C1 segment of cervical spinal cord (tissue), 14 donors: ENCODE measurements at places on chromosomes 5 and 9.

DNA sequence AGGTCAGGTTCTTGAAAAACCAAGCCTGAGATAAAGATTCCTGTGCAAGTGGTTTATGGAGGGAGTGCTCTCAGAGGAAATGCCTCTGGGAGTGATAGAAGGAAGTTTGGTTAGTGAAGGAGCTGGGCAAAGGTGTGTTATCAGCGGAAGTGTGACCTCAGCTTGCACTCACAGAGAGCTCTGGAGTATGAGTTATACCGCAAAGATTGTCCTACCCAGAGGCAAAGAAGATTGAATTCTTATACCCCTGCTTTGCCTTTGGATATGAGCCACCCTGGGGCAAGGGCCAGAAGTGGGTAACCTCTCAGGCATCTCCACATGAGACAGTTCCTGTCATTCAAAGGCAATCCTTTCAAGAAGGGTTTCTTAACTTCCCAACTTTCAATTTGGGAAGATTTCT lies 145.6 kb downstream of the MUSK start:
- DNase-seq = no peak

GRCh38 chr5:174852143-174852542 lies 127.8 kb downstream of the MSX2 start:
- no peak for DNase-seq

DNA sequence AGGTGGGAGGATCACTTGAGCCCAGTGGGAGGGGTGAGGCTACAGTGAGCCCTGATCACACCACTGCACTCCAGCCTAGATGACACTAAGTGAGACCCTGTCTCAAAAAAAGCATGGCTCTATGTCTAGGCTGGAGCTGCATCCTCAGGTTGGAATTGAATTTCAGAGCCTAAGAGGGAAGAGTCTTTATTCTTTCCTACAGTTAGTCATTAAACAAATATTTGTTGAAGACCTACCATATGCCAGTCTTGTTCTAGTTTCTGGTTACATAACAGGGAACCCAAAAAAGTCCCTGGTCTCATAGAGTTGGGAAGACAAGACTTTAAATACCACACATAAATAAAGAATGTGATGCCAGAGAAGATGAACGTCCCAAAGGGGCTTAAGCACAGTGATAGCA lies 6.9 kb upstream of the GRPEL2 start:
- no peak for DNase-seq

DNA sequence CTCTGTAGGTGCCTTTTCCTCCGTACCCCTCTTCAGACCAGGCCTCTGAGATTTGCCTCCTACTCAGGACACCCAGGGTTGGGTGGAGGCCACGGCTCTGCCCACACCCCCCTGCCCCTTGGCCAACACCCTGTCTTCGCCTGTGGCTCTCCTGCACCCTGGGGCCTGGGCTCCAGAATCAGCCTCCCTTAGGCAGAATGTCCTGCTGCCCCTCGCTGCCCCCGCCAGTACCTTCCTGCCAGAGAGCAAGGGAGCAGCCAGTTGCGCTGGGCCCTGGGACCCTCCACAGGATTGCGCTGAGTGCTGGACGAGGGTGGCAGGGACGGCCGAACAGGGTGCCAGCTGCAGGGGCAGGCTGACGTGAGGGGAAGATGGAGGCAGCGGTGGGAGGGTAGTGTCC lies 53.5 kb downstream of the COL5A1 start:
- DNase-seq = no peak

DNA sequence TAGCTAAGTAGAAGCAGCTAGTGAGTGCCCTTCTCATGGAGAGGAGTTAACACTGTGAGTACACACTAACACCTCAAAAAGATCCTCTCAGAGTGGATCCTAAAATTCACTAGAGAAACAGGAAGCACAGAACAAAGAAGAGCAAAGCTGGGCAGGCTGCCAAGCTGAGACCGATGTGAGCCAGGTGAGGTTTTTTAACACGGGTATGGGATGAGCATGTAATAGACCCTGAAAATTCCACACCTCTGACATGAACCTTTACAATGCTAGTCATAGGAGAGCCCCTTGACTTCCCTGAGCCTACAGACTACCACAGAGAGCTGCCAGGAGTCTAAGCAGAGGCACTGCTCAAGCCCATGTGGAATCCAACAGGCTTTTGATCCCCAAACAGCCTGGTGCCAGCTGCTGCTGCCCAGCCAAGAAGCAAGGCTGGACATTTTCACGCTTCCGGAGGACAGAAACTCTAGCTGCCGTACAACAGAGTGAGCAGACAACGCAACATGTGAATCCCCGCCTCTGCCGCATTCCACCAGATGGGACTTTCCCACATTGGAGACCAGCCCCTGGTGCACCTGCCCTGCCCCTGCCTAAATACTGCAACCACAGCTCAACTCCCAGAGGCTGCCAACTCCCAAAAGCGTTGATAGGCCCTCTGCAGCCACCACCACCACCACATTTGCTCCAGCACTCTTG lies 280.8 kb downstream of the CDH10 start:
- DNase-seq = no peak

DNA sequence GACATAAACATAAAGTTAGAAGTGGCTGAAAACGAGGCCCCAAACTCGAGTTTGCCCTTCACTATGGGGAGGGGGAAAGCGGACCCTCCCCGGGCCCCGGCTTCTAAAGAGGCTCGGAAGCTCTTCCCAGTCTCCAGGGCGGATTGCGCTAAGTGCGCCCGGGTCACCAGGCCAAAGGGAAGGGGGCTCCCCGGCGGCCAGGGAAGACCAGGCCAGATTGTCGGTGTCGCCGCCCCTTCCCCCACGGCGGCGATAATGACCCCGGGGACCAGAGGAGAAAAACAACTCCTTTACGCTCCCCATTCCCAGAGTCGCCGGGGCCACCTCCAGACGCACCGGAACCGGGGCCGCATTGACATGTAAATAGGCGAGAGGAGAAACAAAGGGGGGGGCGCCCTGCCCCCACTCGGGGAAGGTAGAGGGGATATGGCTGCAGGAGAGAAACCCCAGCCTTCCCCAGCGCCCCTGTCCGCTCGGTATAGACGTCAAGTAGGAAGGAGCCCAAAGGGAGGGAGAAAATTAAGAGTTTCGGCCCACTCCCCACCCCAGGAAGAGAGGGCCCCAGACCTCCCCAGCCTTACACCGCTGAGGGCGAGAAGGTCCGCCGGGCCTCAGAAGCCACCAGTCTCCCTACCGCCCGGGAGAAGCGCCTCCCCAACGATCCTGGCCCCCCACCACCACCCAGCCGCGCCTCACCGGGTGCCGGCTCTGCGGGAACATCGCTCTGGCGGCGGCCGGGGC lies 1.7 kb downstream of the TLE1 start:
- peak; percentile 33 for DNase-seq

DNA sequence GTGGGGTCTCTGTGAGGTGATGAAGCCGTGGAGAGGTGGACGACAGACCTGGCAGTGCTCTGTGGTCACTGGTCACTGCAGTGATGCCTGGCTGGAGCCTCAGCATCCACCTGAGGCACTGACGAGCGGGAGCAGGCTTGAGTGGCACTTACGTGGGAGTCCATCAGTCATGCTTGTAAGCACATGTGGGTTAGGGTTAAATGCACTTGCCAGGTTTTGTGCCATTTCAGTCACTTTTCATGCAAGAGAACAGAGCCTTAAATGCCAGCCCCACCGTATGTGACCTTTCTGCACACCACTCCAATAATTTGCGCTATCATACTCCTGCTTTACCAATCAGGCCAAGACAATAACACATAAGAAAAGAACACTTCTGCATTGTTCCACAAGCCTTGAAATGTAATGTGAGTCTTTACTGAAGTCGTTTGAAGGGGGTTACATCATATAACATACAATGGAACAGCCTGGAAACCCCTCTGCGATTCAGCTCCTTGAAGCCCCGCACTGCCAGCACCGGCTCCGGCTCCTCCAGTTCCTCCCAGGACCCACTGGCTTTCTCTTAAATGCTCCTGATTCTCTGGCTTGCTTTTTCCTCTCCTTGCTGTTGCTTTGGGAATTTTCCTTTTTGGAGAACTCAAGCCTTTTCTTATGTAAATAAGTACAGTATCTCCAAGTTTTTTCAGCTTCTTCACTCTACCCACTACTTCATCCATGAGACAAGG lies 59.4 kb upstream of the CTXN3 start:
- no peak for DNase-seq
